ENCODE measurements at places on chromosomes 3 and 15.

DNA sequence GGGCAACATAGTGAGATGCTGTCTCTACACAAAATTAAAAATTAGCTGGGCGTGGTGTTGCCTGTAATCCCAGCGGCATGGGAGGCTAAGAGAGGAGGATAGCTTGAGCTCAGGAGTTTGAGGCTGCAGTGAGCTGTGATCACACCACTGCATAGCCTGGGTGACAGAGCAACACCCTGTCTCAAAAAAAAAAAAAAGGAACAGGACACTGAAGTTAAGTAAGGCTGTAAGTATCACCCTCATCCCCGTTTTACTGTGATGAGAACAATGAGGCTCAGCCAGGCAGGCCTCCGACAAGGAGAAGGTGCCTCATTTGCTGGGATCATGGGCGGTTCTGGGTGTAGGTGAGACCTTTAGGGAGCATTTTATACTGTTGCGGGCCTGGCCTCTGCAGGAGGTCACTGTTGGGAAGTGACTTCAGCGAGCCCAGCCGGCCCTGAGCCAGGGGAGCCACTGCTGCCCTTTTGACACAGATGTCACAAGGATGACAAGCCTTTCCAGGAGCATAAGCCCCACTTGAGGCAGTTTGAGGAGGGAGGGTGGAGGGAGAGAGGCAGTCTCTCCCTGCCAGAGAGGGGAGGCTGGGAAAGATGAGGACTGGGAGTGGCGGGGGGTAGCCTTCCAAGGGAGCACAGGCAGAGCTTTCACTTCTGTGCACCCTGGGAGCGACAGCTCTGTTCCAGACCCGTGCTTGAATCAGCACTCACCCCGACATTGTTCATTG, 30.8 kb downstream of the IRAK2 start:
- no peak for DNase-seq

DNA sequence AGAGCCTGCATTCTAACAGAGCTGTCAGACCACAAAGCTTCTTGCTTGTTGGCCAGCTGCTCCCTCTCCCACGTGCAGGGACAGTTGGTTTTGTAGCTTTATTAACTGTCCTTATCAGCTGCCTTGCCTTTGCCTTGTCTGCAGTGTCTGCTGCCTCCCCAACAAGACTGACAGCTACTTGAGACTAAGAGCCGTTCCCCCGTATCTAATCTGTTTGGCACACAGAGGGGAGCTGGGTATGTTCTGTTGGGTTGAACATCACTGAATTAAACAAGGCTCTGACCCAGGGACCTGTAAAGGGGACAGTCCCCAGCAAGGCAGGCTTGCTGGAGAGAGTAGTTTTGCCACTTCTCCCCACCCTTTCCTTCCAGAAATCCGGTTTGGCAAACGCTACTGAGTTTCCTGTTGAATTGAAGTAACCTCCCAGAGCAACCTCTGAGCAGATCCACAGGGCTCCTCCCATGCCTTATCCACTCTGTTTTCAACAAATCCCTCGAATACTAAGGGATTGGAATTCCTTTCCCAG, 116.1 kb downstream of the ANP32A start:
- DNase-seq, result no peak

- no peak for DNase-seq
These were observed 4.4 kb downstream of the CPLX3 start for GRCh38 chr15:74830868-74831267.

GRCh38 chr3:25150199-25150598, 277.9 kb upstream of the RARB start:
- no peak for DNase-seq

DNA sequence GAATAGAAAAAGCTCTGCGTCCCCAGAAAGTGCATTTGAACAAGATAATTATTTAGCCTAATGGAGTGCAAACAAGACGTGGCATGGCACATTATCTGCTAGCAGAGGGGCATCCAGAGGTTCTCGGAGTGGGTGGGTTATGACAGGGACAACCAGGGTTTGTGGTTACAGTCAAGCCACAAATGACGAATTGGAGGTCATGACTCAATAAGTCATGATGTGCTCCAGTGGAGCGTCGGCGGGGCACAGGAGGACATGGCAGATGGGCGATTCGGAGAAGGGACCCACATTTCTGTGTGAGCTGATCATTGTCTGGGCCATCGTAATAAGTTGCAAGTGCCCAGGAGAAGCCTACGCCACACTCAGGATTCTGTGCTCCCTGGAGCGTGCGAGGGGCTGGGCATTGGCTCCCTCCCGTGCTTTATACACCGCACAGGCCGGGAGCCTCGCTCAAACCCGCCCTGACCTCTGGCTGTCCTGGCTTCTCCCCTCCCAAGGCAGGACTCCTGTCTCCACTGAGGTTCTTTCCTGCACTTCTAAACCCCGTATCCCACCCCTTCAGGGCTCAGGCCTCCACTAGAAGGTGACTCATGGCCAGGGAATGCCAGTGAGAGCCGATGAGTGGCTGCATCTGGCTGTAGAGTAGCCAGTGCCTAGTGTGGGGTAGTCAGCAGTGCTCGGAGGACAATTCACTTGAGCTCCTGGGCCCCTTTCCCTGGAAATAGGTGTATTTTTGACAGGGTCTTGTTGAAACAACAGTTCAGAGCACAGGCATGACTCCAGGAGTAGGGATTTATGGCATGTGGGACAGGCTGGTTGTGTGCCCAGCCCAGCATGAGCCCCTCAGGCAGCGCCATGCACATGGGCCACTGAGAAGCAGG, 67.4 kb downstream of the GRIP2 start:
- no peak for DNase-seq

DNA sequence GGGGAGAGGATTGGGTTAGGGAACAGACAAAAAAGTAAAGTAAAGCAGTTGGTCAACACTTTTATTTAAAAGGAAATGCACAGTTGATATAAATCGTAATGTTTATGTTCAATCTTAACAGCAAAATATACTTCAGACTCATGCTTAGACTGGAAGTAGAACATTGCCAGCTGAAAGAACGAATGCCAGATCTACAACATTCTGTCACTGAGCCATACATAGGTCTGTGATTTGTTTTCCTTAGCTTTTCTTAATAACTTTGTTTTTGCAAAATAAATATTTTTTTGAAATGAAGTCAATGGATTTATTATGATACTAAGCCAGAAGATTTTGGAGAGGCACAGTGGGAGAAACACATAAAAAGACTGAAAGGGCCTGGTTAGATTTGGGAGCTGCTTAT, 62.0 kb downstream of the LEKR1 start:
- no peak for DNase-seq

DNA sequence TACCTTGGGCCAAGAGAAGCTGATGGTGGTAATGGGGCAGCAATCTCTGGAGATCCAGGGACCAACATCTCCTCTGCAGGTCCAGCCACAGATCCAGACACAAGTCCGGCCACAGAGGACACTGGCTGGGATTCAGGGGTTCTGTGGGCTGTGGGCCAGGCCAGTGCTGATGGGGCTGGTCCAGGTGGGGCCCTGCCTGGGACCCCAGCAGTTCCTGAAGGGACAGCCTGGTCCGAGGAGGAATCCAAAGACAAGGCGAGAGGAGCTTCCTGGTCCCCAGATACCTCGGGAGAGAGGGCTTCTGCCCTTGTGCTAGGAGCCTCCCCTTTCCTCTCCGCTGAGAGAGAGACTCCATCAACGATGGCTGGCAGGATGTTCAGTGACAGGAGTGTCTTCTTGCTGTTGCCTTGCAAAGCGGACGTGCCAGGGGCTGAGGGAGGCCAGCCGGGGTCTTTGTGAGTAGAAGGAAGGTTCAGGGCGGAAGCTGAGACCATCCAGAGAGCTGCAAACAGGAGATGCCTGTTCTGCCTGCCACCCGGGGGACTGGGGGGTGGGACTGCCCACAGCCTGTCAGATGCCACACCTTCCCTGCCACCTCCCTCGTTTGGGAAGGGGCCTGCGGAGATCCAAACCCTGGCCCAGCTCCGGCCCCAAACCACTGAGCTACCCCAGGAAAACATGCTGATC, 24.5 kb upstream of the GOLGA6C start:
- no peak for DNase-seq

GRCh38 chr3:52190294-52191074, 7.5 kb upstream of the ALAS1 start:
- no peak for DNase-seq
